ENCODE measurements at places on chromosomes 11 and 22. TPM values are rescaled to one million over a fixed set of nuclear protein-coding genes. Genes with fewer than 3 reads are reported as not detected.

BTBD18 gene
- not detected for total RNA-seq

APOL5 gene
- total RNA-seq, result not detected

DNAJB13 gene
- total RNA-seq, result 0.16 TPM

MPZL2 gene
- total RNA-seq, result under 0.01 TPM

CD3D gene
- not detected for total RNA-seq

CABP7 gene
- total RNA-seq, result not detected

ZNRF3 gene
- 2.2 TPM for total RNA-seq

MMP27 gene
- total RNA-seq, result not detected

APOL3 gene
- 26.5 TPM for total RNA-seq

KRTAP5-10 gene
- total RNA-seq, result not detected

B4GALNT4 gene
- 4.9 TPM for total RNA-seq

TRIM49 gene
- not detected for total RNA-seq

CASP4 gene
- 107 TPM for total RNA-seq

NELL1 gene
- not detected for total RNA-seq

MRGPRX4 gene
- not detected for total RNA-seq

LRRC56 gene
- 0.95 TPM for total RNA-seq

POU2AF1 gene
- total RNA-seq, result not detected

NPAT gene
- 6.3 TPM for total RNA-seq

ELFN2 gene
- total RNA-seq, result 0.32 TPM

P2RY6 gene
- not detected for total RNA-seq

ASCC2 gene
- 31.9 TPM for total RNA-seq

RASD2 gene
- 0.95 TPM for total RNA-seq
